Right lung (tissue), 10 donors: ENCODE measurements at places on chromosomes 16 and 17.

DNA sequence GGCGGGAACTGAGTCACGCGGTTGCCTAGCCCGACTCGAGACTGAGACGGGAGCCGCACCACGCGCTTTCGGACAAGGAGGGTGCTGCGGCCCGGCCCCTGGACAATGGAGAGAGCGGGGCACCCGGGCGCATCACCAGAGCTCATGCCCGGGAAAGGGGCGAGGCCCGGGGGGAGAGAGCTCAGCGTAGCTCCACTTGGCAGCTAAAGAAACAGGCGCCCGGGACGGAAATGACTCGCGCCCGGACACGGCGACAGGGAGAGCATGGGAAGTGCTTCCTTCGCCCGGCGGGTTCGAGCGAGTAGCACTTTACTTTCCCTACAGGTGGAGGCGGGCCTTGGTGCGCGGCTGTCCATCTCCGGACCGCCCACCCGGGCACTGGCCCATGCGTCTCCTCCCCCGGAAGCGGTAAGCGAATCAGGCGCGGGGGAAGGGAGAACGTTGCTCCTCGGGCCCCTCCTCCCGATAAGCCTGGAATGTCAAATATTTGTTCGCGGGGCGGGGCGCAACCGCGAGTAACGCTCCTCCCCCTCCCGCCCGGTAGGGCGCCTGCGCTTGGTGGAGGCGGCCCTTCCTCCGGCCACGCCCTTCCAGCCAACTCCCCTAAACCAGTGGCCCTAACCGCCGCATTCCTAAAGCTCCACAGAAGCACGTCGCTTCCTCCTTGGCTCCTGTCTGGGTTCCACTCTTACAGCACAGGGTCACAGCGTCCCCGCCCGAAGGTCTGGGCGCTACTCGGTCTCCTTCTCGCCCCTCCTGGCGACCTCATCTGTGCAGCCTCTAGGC lies 1.5 kb upstream of the ESRP2 start:
- DNase-seq, result peak; percentile 97

GRCh38 chr17:49013311-49014213 lies 16.4 kb downstream of the IGF2BP1 start:
- peak; percentile 52 for DNase-seq

GRCh38 chr16:22397464-22397863 lies 23.0 kb upstream of the CDR2 start:
- no peak for DNase-seq

DNA sequence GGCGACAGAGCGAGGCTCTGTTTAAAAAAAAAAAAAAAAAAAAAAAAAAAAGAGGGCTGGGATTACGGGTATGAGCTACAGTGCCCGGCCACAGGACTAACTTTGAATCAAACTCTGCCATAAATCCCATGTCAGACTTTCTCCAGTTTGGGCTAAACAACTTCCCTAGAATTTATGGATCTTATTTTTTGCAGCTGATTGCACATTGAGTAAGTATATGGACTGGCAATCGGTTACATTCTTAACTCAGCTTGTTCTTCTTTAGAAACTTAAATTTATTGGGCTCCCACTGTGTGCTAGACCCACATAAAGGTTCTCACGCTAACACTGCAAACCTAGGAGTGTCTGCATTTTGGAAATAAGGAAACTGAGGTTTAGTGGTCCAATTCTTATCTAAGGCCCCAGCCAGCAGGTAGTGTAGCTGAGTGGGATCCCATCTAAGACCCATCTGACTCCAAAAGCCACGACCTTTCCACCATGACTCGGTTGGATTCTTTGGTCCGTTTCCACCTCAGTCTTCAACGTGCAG lies 718 bp upstream of the CBFB start:
- DNase-seq, result no peak

GRCh38 chr17:4944163-4944553 lies 4.1 kb downstream of the RNF167 start:
- DNase-seq, result no peak

DNA sequence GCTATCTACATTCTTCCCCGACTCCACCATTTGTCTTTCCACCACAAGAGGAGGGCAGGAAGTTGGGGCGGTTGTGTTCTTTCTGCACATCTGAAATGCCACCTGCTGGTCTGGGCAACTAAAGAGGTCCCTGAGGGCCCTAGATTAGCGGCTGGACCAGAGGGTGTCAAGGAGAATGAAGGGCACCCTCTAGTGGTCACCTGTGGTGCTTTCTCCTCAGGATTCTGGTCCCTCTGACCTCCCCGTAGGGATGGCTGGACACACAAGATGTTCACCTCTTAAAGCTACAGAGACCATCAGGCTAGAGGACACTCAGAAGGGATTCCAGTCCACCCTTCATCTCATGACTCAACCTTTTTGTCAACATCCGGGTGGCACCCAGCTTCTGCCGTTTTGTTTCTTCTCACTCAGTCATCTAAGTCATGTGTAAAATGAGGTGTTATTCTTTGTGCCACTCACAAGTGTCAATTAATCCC lies 2.9 kb upstream of the SCIMP start:
- no peak for DNase-seq
